ENCODE measurements at places on chromosomes 4 and X. TPM values are rescaled to one million over a fixed set of nuclear protein-coding genes. Genes with fewer than 3 reads are reported as not detected.

Gene ERVMER34-1
- polyA plus RNA-seq: 14.5 TPM

Gene CT47C1
- not detected for polyA plus RNA-seq

Gene RASSF6
- polyA plus RNA-seq: 0.37 TPM

Gene ELOVL6
- 74.5 TPM for polyA plus RNA-seq

Gene ARSJ
- polyA plus RNA-seq: 2.1 TPM

Gene SRPK3
- polyA plus RNA-seq: 0.19 TPM

Data from GM23338 (cell line).